Cardiac septum (tissue), 1 donor: ENCODE measurements at places on chromosomes 1 and 21. TPM values are rescaled to one million over a fixed set of nuclear protein-coding genes. Genes with fewer than 3 reads are reported as not detected.

DNA sequence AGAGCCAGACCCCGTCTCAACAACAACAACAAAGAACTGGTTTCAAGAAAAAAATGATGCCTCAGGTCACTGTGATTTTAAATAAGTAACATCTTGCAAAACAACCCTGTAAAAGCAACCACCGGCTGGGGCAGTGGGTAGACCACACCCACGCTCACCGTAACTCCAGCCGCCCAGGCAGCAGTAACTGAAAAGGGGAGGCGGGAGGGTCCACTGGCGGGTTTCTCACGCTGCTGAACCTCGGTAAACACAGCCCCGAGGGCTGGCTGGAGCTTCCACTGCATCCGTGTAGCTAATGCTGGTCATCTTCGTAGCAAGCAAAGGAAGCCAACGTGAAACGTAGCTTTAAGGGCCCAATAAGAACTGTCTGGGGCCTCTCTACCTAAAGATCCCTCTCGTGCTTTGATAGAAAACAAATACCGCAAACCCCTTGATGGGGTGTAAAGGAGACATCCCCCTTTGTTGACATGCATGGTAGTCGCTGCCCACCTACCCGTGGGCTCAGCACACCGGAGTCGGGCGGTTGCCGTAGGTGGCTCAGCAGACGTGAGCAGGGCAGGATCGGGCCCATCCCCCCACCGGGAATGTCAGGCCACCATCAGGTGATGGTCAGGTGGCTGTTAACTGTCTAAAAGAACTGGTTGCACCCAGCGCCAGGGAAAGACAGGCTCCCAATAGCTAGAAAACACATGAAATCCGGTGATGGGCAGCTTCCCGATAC is 4.2 kb downstream of the C1orf159 start:
- DNase-seq: no peak

GRCh38 chr1:179708434-179709195 is 34.5 kb upstream of the FAM163A start:
- DNase-seq: no peak

DNA sequence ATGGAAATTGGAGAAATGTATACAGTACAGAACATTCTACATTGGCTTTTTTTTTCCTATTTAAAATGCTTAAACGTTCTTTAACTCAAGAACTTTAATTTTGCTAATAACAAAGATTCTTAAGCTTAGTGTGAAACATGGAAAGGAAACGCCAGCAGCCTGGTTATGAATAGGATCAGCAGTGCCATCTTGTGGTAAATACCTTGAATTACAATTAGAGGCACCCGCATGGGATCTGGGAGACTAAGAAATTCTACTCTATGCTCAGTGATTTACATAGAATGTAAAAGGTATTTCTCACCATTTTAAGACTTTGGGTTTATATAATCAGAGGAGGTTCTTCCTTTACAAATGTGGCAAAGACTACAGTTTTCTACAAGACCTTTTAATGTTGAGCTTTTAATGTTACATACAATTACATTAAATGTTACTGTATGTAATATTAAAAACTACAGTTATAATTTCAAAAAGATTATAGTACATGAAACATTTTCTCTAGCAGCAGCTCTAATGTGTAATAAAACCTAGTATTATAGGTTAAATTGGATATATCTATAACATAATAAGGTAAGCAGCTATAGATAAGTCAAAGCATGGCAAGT is 32.1 kb upstream of the APOBEC4 start:
- DNase-seq: no peak

DNA sequence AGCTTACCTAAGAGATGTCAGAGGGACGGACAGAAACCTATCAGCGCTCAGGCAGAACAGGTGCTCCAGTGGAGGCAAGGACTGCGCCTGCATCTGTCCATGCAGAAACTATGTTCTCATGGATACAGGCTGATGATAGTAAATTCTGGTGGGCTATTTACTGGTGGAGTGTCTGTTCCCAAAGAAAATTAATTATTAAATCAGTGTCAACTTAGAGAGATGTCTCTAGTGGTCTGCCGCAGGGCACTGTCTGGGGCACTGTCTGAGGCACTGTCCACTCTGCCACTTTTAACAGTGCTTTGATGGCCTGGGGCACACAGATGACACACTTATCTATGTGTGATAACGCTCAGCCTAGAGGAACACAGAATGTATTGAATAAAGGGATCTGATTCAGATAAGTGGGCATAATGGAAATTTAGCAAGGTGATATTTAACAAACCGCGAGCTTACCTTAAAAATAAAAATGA is 148.1 kb downstream of the RGS7 start:
- DNase-seq: no peak

- DNase-seq: no peak
Measured at GRCh38 chr1:152654110-152654509, 9.1 kb upstream of the LCE2D start.

GRCh38 chr1:164695956-164696665 is 137.1 kb downstream of the PBX1 start:
- no peak for DNase-seq

- no peak for DNase-seq
Measured at GRCh38 chr1:22216210-22216883, 73.5 kb upstream of the WNT4 start.

DNA sequence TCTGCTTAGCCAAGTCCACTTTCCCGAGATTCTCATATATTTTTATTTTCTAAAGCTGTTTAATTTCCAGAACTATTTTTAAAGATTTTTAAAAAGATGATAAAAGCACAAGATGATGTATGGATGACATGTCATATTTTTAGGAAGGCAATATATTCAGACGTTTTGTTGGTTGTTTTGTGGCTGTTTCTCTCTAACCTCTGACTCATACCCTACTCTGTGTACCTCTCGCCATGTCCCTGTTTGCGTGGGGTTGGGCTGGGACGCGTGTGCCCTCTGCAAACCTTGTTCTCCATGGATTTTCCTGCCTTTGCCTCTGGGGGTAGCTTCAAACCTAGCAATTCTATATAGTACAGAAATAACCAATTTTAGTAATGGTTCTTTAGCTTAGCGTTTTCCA is 132.0 kb downstream of the GALNT2 start:
- DNase-seq: no peak

DNA sequence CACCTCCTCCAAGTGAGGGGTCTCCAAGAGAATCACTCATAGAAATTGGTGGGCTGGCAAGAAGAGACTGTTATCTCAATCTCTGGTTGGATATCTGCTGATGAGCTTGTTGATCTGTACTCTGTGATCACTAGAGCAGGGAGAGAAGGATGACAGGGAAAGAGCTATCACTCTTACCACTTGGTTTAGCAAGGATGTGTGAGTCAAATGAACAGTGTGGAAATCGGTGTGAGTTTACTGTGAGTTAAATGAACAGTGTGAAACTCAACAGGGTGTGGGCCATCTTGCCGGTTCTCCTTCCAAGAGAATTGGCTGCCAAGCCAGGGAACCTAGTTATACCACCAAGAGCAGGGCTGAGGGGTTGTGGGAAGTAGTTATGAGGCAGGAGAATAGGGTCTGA is 33.3 kb upstream of the CD1D start:
- DNase-seq: no peak

- no peak for DNase-seq
Measured at GRCh38 chr1:106680776-106681344, 375.6 kb upstream of the PRMT6 start.

- DNase-seq: no peak
Measured at GRCh38 chr1:196680107-196680506, 28.3 kb downstream of the CFH start.

- no peak for DNase-seq
Measured at GRCh38 chr1:112312879-112313278, 83.1 kb upstream of the CTTNBP2NL start.

DNA sequence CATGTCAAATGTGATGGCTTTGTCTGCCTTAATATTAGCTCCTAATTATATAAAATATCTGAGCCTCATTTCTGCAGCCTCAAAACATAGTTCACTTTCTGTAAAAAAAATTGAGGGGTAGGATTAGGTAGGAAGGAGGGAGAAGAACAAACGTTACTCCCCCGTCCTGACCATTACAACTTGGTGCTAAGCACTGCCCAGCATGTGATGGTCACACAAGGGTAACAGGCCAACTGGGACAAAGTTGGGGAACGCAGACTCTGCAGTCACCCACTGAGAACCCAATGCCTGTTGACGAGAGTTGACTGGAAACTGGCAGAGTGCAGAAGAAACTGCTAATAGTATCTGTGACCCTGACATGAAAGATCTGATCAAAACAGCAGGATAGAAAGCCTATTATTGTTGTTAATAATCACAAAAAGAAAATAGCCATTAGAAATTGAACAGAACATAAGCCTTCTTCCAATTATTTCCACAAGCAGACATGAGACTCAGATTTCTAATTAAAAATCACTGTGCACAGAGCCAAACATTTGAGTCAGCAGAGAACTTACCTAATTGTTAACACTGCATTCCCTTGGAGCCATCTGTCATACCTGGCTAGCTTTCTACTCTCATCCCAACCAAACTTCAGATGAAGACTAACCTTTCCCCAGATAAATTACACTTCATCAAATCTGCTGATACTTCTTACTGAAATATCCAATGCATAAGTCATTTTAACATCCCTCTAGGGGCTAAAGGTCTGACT is 5.5 kb downstream of the SORT1 start:
- no peak for DNase-seq

DNA sequence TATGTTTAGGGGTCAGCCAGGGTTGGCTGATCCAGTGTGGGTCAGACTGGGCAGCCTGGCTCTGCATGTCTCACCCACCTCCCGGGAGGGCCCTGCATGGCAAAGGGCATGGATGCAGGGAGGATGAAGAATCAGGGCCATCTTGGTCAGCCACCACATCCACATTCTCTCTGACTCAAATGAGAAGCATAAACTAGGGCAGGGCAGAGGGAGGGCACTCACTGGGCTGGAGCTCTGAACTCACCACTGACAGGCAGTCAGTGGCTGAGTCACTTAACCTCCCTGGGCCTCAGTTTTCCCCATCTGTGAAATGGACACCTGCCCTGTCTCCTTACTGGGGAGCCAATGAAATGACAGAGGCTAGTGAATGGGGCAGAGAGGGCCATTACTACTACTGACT is 4.3 kb upstream of the CELA2A start:
- no peak for DNase-seq

- no peak for DNase-seq
Measured at GRCh38 chr21:41881051-41881450, 1.9 kb upstream of the PRDM15 start.

DNA sequence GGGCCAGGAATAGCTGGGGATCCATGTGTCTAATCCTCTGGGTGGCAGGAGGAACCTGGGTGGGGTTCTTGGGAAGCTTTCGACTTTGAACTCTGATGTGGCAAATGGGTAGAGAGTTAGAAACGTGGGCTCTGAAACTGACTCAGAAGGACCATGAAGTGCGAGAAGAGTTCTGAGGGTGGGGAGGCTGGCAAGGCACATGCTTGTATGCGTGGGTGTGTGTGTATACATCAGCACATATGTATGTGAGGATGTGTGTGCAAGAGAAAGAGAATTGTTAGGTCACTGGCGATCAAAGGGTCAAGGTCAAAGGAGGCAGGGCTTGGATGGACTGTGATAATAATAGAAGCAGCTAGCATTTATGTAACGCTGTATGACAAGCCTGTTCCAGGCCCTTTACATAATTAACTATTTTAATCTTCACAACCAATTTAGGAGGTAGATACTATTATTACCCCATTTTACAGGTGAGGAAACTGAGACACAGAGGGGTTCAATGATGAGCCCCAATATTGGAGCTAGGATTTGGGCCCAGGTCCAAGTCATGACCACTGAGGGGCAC is 84.5 kb upstream of the POU3F1 start:
- no peak for DNase-seq

GRCh38 chr1:59141267-59141863 is 155.5 kb upstream of the FGGY start:
- no peak for DNase-seq

DNA sequence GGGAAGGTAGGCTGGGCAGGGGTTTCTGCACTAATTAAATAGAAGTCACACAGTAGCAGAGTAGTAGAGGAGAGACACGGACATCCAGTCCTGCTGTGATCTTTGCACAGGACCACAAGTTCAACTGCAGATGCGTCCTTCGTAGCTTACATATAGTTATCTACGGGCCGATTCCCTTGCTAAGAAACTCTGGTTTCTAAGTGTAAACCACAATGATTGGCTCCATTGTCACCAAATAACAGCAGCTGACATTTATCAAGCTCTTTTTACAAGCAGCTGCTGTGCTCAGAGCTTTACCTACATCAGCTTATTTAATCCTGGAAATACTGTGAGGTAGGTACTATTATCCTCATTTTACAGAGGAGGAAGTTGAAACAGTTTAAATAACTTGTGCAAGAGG is 3.1 kb downstream of the SLC45A3 start:
- DNase-seq: no peak

DNA sequence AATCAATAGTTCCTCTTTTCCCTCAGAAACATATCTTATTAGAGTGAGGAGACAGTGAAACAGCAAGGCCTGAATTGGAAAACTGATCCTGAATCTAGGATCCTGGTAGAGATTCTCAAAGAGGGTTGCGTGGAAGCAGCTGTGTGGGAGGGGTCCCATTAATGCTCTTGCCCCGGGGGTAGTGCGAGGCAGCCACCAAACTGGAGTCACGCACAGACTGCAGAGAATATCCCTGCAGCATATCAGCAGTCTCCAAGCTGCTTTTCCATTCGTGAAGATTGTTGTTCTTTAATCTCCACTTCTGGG is 150.1 kb downstream of the DISC1 start:
- DNase-seq: no peak

GRCh38 chr1:212953321-212953720 is 3.0 kb downstream of the VASH2 start:
- DNase-seq: no peak

- no peak for DNase-seq
Measured at GRCh38 chr1:67939186-67939743, 106.0 kb upstream of the GNG12 start.

DNA sequence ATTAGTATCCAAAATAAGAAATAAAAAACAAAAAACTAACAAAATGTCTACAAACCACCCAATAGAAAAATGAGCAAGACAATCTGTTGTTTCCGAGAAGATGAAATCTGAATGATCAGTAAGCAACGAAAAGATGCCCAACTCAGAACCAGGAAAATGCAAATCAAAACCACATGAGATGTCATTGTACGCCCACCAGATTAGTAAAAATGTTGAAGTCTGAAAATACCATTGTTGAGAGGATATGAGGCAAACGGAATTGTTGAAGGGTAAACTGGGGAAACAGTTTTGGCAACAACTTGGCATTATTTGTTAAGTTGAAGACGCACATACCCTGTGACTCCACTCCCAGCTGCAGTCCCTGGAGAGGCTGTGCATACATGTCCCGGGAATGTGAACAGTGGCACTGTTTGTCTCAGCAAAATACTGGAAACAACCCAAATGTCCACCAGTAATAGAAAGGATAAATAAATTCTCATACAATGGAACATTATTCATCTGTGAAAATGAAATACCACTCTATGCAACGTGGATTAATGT is 10.6 kb downstream of the ZBTB17 start:
- no peak for DNase-seq

CCDC185 gene
- total RNA-seq: not detected

MMEL1 gene
- total RNA-seq: not detected

CD48 gene
- 1.00 TPM for total RNA-seq

C1orf94 gene
- total RNA-seq: not detected

VHLL gene
- total RNA-seq: not detected

FAM72B gene
- total RNA-seq: 0.13 TPM

FLG2 gene
- total RNA-seq: not detected

PLEKHG5 gene
- 14.9 TPM for total RNA-seq

CC2D1B gene
- 19.5 TPM for total RNA-seq
